Activated naive CD4-positive, alpha-beta T cell treated with Interleukin-2 at 50 U/mL for 16 hours (primary cell): ENCODE measurements at places on chromosomes 11 and 22.

GRCh38 chr11:82927264-82927880 is 25.8 kb downstream of the DDIAS start:
- no peak for DNase-seq

DNA sequence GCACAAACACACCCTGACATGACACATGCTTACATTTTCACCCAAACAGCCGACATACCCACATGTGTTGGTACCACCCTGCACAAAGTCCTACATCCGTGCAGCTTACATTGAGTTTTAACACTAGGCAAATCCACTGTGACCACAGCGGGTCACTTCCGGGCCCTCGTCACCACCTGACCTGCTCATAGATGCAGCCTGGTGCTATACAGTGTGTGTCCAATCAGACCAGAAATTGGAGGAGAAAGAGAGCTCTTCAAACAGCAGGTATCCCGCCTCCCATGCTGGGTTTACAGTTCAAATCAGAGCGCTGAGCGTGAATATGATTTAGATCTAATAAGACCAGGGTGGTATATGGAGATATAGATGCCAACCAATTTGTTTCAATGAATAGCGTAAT is 35.4 kb downstream of the PHF21B start:
- DNase-seq = no peak

GRCh38 chr22:42270176-42270509 is 310 bp downstream of the TCF20 start:
- no peak for DNase-seq

DNA sequence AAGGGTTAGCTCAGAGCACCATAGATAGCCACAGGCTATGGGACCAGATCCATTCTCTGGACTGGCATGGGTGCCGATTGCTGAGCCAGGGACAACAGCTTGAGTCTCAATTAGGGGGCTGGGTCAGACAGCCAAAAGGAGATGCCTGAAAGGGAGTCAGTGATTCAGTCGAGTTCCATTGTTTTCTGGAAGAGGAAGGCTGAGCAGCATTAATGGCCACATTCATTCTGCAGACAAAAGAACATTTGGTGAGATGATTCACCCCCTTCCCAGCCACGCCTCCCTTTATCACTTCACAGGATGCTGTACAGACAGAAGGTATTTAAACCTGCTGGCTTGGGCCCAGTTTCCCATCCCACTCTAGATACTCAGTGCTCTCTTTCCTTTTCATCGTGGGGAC is 131.9 kb downstream of the ADAMTS15 start:
- no peak for DNase-seq

DNA sequence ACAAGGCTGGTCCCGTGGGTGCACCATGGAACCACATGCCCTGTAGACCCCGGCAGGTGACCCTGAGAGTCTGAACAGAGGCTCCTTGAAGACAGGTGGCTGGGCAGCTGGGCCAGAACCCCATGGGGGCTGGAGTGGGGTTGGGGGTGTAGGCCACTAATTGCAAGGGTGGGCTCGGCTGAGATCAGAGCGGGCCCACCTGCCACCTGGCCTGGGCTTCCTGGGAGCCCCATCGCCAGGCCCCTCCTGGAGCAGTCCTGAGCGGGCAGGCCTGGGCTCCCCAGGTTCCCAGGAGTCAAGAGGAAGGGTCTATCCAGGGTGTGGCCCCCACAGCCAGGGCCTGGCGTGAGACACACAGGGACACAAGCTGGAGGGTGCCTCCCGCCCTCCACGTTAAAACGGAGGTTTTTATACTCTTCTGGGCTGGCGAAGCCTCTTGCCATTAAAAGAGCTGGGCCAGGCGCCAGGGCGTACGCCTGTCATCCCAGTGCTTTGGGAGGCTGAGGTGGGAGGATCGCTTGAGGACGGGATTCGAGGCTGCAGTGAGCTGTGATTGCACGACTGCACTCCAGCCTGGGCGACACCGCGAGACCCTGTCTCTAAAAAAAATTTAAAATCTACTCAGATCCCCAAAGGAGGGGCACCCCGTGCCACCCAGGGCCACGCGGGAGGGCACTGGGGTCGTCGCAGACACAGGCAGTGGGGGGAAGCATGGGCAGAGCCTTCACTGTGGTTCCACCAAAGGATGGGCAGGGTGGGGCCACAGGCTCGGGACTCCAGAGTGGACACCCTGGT is 4.8 kb upstream of the TRABD start:
- DNase-seq = no peak

DNA sequence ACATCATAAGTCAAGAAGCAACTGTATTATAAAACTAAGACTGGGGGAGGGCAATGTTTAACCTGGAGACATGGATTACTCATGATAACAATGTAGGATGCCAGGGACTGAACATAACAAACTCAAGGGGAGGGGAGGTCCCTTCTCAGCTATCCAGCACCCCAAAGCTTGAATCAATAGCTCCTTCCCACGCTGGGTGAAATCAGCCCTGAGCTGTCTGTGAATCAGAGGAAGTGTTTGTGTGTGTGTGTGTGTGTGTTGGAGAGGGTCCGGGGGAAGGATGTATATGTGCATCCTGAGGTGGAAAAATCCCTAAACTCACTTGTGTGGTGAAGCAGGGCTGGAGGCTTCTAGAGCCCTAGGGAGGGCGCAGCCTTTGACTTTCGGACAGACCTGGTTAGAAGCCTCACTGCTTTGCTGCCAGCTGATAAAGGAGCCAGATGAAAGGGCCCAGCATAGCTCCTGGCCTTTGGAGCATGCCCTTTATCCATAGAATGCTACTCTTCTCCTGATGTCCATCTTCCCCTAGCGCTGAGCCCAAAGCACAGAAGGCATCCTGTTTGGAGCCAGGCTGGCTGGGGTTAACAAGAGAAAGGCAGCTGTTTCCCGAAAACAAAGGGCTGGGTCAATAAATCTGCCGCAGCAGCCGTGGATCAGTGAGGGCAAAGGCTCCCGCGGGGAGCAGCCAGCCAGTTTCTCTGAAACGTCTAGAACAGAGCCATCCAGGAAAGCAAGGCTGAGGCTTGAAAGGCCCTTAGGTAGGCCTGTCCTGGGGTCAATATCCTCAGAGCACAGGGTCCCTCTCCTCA is 35.8 kb downstream of the TNKS1BP1 start:
- no peak for DNase-seq

GRCh38 chr11:111444040-111444439 is 65.0 kb upstream of the POU2AF1 start:
- no peak for DNase-seq

DNA sequence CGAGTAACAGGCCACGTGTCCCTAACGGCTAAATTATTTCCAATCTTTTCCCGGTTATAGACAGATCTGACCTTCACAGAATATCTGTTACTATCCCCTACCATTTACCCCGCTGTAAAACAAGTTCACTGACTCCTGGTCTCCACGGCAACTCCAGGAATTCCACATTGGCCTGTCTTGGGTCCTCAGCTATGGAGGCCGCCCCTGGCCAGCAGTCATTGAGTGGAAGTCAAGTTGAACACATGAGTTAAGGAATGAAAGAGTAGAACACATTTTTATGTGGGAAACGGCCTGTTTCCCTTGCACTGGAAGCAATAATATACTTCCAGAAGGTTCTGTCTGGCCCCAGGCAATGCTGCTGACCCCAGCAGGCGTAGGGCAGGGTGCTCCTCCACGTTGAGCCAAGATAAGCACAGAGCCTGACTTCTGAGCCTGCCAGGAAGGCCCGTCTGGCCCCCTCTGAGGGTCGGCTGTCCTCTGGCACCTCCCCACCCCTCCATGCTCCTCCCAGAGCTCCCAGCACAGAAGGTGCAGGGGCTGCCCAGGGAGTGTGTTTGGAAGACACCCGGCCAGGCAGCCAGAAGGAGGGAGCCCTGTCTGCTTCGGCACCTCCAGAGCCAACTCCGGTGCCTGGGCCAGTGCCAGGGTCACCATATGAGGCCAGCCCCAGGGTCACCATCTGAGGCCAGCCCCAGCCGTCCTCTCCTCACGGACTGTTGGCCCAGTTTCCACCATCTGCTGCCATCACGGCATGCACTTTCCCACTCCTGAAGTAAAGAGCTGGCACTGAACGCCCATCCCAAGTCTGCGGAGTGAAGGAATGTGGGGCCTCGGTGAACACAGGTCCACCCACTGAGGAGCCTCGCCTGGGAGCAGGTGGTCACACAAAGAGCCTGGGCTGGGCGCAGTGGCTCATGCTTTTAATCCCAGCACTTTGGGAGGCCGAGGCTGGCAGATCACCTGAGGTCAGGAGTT is 813.2 kb downstream of the BRD1 start:
- no peak for DNase-seq

DNA sequence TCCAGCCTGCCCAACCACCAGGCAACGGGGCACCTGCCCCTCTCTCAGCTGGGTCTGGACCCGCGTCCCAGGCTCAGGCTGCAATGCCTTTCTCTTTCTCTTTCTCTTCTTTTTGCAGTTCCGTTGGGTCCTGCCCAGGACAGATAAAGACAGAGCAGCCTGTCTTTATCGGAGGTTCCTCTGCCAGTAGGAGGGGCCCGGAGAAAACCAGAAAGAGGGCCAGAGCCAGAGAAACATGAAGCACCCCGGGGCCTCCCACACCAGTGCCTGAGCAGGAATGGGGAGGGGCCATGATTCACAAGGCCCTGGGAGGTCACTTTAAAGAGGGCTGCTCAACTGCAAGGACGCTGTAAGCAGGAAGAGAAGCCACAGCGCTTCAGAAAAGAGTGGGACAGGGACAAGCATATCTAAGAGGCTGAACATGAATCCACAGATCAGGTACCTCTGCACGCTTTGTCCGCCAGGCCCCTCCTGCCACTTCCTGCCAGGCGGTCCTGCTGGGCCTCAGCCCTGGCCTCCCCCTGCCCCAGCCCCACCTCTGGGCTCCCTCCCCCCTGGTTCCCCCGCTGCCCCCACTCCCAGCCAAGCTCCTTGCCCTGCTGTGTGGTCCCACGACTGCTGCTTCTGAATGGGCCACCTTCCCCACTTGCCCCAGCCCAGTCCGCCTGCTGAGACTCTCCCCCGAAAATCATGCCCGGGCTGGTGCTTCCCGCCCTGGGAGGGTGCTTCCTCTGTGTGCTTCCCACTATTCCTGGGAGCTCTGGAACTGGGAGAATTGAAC is at the start of gene APOBEC3C:
Gene APOBEC3C, plus strand, starts transcription at position 316 of the 781 bp plus-strand sequence. Its CDS starts 106 bp downstream, at position 422.
- peak; percentile 83 for DNase-seq

DNA sequence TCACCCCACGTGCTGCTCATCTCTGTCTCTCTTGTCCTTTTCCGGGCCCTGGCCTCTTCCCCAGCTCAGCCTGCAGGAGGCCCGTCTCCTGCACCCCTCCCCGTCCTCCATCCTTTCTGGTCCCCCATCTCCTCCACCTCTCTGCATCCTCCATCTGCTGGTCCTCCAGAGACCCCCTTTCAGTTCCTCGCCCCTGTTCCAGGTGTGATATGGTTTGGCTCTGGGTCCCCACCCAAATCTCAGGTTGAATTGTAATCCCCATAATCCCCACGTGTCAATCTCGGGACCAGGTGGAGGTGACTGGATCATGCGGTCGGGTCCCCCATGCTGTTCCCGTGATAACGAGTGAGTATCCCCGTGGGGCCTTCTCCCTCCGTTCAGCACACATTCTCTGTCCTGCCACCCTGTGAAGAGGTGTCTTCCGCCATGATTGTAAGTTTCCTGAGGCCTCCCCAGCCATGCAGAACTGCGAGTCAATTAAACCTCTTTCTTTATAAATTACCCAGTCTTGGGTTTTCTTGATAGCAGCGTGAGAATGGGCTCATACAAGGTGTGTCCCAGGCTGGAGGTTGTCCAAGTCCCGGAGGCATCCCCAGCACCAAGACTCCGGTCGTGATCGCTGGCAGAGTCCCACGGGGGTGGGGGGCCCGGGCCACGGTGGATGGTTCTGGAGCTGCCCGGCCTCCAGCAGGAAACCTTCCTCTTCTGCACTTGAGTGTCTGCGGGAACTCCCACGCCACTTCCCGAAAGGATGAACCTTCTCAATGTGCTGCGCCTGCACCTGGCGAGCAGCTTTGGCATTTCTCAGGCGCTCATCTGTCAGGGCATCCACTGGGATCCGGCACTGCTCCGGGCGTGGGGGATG is 29.0 kb upstream of the TOLLIP start:
- no peak for DNase-seq

- no peak for DNase-seq
Measured at GRCh38 chr11:12581923-12582322, 92.3 kb upstream of the TEAD1 start.

DNA sequence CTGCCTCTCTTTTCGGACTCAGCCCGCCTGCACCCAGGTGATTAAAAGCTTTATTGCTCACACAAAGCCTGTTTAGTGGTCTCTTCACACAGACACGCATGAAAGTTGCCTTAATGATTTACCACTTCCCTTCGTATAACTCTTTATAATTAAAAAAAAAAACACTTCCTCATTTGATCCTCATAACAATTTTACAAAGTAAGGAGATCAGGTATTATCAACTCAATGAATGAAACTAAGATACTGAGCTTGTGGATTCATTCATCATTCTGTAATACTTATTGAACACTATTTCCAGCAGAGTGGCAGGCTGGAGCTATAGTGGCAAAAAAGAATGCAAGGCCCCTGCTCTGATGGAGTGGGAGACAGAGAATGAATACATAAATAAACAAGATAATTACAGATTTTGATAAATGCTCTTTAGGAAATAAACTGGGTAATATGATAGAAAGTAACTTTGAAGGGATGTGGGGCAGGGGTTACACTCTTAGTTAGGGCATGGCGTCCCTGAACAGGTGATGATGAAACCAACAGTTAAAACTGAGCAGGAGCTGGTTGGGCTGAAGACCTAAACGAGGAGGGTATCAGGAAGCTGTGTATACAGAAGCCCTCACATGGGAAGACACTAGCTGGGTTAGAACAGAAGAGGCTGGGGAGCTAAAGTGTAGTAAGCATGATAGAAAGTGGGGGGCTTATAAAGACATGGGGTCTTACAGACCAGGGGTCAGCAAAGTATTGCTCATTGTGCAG is 5.4 kb upstream of the CRTAM start:
- DNase-seq = no peak

GRCh38 chr11:115523727-115524399 is 19.6 kb upstream of the CADM1 start:
- no peak for DNase-seq

GRCh38 chr11:59802639-59803176 is 7.9 kb downstream of the MRPL16 start:
- peak; percentile 19 for DNase-seq

DNA sequence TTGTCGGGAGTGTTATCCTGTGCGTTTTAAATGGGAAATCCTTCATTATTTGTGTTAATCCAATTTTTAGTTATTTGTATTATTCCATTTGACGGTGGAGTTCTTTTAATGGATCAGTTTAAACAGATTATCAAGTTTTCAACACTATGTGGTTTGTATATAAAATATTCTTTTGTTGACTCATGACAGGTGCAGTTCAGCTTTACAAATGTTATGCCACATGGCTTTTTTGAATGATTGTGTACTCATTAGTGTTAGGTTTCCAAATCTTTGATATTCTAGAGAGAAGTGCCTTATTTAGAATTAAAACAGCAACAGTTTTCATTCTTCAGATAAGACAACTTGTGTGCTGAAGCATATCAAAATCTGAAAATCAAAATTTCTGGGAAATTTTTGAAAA is 2.4 kb downstream of the JAM3 start:
- no peak for DNase-seq

GRCh38 chr22:16933291-16934282 is 74.4 kb downstream of the GAB4 start:
- DNase-seq = no peak

DNA sequence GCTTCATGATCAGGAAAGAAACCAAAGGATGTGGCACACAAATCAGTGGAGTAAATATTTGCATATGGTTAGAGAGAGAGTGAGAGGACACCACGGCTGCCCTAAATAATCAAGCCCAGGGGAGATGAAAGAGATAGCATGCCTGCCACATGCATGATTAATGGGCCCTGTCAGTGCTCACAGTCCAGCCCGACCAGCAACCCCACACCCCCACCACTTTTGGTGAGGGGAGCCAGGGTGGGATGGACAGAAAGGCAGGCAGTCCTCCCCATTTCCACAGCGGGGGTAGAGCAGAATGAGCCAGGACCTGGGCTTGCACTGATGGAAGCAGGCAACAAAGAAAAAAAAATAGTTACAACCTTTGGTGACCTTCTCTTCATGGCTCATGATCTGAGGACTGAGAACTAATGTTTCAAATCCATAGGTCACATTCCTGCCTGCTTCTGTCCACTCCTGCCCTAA is 545.0 kb downstream of the ETS1 start:
- no peak for DNase-seq
